HS-27A (cell line): ENCODE measurements at places on chromosomes 1 and 21.

DNA sequence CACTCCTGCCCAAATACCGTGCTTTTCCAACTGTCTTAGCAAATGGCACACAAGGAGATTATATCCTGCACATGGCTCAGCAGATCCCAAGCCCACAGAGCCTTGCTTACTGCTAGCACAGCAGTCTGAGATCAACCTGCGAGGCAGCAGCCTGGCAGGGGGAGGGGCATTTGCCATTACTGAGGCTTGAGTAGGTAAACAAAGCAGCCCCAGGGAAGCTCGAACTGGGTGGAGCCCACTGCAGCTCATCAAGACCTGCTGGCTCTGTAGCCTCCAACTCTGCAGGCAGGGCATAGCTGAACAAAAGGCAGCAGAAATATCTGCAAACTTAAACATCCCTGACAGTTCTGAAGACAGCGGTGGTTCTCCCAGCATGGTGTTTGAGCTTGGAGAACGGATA, 70.1 kb upstream of the PTBP2 start:
- no peak for DNase-seq

- no peak for DNase-seq
Measured at GRCh38 chr1:202662081-202662480, 48.2 kb downstream of the SYT2 start.

DNA sequence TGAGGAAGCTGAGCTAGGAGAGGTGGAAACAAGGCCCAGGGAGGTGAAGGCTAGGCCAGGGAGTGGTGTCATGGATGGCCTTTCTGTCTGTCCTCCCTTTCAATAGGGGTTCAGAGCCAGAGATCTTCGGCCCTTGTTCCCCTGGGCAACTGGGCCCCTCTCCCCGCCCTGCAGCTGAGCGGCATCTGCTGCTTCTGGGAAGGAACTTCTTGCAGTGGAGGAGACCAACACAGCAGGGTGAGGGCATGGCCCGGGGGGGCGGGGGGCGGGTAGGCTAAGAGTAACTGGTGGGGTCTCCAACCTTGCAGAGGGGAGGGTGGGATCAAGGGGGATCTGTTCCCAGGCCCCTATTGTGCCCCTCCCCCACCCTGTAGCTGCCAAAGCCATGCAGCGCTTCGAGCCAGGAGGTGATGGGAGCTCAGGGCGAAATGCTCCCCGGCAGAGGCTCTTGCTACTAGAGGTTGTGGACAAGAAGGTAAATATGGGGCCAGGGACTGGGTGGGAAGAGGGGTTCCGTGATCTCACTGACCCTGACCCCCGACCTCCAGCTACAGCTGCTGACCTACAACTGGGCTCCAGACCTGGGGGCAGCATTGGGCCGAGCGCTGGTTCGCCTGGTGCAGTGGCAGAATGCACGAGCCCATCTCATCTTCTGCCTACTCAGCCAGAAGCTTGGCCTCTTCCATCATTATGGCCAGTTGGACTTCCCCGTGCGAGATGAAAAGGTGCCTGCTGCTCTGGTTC, 11.7 kb downstream of the HYI start:
- DNase-seq = no peak

DNA sequence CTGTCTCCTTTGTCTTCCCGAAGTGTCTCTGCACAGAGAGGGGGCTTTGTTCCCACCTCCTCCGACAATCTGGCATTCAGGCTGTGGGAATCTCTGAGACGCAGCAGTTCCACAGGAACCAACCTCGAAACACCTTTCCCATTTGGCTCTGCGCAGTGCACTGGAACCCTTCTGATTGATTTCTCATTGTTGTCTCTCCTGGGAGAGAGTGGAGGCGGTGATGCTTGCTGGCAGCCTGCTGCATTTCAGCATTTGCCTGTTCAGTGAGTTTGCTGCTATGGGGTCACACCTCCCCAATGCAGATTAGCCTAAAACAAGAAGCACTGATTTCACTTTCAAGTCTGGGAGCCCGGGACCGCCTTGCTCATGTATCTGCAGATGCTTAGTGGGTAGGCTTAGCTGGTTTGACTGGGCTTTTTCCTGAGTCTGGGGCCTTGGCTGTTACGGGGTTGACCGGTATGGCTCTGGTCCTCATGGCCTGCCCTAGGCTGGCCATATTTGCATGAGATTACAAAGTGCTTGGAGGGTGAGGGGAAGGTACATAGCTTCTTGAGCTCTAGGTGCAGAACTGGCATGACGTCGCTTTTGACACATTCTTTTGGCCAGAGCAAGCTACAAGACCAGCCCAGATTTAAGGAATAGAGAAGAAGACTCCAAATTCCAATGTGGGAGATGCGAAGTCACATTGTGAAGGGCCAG, 695.3 kb downstream of the PTPRU start:
- no peak for DNase-seq

DNA sequence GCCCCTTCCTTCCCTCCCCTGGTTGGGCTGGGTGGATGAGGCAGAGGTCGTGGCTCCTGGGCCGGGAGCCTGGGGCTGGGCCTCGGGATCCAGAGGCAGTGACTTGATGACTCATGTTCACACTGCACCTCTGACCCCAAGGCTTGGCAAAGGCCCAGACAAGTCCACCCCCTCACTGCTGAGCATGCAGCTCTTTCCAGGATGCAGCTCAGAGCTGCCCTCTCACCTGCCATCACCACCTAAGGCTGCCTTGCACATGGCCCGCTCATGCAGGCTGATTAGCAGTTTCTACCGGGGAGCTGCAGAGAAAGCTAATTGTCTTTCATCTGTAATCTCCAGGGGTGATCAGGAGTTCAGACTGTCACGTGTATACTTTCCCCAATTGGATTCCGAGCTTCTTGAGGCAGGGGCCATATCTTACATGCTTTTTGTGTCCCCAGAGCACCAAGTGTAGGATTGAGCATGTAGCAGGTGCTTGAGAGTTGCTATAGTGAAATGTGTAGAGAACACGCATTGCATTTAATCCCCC, 62.1 kb downstream of the LRRN2 start:
- DNase-seq = no peak

GRCh38 chr1:37755951-37756560, 8.9 kb downstream of the EPHA10 start:
- DNase-seq = no peak

DNA sequence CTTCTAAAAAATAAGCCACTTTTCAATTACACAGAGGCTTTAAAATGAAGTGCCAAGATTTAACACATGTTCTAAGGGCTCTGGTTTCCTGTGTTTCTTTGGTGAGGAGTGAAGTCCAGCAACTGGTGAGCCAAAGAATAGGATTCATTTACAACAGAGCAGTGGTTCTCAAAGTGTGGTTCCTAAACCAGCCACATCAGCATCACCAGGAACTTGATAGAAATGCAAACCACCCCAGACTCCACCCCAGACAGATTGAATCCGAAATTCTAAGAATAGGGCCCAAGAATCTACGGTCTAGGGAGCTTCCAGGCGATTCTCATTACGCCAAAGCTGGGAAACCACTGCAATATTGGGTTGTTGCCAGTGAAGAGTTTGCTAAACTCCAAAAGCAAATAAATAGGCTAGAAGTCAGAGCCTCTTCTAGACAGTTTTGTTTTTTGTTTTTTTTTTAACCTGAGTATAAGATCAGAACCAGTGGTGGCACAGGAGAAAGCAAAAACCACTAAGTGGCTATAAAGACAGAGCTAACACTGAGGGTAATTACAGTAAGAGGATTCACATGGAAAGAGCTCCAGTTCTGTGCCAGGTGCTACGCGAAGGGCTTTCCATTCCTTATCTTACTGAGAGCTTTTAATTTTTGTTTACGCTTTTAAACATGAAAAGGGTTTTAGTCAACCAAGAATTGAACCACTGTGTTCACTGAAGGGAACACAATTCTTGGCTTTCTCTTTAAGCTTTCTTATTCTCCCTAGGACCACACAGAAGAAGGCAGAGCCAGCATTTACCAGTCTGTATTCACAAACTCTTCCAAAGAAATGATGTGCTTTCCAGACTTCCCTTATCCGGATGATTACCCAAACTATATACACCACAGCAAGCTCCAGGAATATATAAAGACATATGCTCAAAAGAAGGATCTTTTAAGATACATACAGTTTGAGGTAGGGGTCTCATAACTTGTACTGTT, 42.4 kb upstream of the FMO2 start:
- no peak for DNase-seq

DNA sequence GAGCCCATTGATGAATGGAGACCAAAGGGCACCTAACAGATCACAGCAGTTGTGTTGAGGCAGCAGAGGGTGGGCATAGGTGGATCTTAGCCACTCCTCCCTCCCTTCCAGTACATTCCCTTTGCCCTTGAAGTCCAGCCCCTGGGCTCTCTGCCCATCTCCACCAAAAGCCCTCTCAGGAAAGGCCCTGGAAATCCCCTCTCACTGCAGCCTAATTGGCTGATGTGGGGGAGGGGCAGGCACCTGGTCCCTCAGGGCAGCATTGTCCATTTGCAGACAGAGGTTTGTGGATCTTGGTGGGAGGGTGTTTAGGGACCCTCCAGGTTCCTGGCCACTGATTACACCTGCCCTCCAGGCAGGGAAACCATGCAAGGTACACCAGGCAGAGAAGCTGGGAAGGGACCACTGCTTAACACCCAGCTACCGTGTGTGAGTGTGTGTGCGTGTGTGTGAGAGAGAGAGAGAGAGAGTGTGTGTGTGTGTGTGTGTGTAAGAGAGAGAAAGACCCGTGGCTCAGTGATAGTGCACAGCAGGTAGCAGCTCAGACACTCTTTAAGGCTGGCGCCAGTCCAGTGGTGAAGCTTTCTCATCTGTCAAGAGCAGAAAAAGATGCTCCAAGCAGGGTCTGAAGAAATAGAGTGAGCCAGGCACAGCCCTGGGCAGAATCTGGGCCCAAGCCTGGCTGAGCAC, 71.1 kb downstream of the MATN1 start:
- no peak for DNase-seq

DNA sequence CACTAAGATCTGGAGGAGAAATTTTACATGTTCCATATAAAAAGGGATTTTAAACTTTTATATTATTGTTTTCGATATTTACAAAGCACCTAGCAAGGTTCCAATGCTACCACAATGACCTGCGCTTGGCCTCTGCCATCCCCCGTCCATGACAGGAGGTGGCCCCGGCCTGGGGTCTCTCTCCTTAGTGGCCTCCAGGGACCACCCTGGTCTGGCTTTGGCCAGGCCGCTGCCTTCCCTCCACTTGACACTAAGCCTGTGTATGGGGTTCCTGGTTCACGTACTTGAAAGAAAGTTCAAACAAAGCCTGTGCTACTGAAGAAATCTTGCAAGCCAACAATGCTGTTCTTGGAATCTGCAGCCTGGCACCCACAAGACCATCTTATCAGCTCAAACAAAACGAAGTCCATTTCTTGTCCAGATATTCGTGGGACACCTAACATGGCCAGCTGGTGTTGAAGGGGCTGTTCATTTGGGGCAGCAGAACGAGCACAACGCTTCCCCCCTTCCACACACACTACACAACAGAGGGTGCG, 12.8 kb downstream of the PRDM15 start:
- no peak for DNase-seq

DNA sequence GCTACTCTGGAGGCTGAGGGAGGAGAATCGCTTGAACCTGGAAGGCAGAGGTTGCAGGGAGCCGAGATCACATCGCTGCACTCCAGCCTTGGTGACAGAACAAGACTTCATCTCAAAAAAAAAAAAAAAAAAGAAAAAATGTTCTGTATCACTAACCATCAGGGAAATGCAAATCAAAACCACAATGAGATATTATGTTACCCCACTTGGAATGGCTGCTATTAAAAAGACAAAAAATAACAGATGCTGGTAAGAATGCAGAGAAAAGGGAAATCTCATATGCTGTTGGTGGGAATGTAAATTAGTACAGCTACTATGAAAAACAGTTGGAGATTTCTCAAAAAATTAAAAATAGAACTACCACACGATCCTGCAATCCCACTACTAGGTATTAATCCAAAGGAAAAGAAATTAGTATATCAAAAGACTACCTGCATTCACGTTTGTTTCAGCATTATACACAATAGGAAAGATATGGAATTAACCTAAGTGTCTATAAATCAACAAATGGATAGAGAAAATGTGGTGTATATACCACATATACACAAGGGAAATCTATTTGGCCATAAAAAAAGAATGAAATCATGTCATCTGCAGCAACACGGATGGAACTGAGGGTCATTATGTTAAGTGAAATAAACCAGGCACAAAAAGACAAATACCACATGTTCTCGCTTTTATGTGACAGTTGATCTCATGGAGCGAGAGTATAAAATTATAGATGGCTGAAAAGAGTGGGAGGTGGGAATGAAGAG, 62.6 kb downstream of the ABL2 start:
- DNase-seq = no peak

DNA sequence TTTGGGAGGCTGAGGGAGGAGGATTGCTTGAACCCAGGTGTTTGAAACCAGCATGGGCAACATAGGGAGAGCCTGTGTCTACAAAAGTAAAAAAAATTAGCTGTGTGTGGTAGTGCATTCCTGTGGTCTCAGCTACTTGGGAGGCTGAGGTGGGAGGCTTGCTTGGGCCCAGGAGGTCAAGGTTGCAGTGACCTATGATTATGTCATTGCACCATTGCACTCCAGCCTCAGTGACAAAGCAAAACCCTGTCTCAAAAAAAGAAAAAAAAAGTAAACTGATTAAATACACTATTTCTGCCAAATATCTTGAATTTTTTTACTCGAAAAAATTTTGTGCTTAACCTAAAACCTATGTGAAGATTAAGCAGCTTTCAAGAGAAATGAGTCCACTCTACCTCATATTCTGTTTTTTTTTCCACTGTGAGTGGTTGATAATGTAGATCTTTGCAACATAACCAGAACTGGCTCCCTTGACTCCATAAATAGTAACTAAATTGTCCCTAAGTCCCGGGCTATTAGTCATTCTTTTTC, 19.4 kb upstream of the ZNF281 start:
- DNase-seq = peak; percentile 56

- DNase-seq = peak; percentile 3
Measured at GRCh38 chr1:220680085-220680687, 10.0 kb upstream of the C1orf115 start.

GRCh38 chr1:147837964-147838292, 64.7 kb upstream of the GJA8 start:
- DNase-seq = no peak

- DNase-seq = no peak
Measured at GRCh38 chr1:56780826-56781225, 38.4 kb downstream of the FYB2 start.

DNA sequence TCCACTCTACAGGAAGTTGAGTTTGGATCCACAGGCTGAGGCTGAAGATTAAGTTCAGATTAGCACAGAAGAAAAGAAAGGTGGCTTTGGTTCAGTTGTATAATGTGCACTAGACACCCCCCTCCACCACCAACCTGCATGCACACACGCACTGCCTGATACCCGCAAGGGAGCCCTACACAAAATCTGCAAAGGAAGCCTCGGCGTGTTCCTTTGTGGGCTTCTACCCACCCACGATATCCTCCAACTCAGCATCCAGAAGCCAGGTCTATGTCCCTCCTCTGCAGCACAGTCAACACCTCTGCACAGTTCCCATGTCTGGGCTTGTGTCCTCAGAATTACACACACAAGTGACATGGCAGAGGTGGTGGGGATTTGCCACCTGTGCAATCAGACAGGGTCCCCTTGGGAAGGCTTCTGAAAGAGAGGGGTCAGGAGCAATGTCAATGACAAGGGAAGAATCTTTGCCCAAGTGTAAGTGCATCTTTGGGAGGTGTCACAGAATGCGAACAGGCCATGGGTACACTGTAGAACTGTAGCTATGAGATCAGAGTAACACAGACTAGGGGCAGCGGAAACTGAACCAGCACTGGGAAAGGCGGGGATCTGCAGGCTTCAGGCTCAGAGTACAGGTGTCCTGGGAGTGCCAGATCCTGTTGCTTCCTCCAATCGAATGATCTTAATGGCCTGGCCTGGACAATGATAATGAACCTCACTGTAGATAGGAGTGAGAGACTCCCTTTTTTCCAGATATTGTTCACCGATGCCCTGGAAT, 148.6 kb upstream of the ETV3 start:
- DNase-seq = no peak
